ENCODE measurements at places on chromosomes 7 and 10.

- DNase-seq = no peak
These were observed 5.8 kb downstream of the CLCN1 start for GRCh38 chr7:143321734-143322133.

DNA sequence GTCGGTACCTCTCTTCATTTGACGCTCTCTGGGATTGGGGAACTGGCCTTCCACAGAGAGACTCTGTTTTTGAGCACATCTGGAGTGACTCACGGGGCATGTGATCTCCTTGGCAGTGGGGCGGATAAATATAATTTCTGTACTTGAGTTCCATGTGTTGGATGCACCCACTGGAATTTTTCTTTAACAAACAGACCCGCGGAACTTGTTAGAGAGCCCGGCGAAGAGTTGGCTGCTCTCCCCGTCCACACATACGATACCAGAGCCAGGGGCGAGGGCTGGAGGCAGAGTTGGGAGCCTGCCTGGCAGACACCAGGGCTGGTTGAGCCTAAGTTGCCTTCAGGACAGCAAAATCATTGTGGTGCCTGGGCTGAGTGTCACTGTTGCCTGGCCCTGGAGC is at the start of gene FAM180A:
TSS of gene FAM180A (minus strand) at position 44 of the 400 bp plus-strand sequence. CDS start 233 bp downstream, outside the sequence.
- DNase-seq = no peak

DNA sequence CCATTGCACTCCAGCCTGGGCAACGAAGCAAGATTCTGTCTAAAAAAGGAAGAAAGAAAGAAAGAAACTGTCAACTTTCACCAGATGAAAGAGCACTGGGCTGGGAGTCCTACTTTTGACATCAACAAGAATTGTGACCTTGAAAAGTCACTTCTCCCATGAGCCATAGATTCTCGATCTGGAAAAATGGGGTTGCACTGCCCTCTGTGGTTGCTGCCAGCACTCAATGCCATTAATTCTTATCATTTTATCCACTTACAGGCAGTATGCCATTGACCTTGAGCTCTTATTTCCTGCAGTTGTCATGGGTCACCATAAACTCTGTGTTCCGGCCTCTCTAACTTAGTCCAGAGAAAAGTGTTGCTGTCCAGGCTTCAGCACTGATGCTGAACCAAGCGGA is 137.2 kb downstream of the NOC3L start:
- DNase-seq = peak; percentile 4

GRCh38 chr7:23205577-23205908 is 23.7 kb downstream of the NUP42 start:
- no peak for DNase-seq

- no peak for DNase-seq
These were observed 77.8 kb downstream of the TCF7L2 start for GRCh38 chr10:113027574-113028455.

GRCh38 chr10:4453950-4454349 is 372.1 kb upstream of the AKR1E2 start:
- DNase-seq = no peak

DNA sequence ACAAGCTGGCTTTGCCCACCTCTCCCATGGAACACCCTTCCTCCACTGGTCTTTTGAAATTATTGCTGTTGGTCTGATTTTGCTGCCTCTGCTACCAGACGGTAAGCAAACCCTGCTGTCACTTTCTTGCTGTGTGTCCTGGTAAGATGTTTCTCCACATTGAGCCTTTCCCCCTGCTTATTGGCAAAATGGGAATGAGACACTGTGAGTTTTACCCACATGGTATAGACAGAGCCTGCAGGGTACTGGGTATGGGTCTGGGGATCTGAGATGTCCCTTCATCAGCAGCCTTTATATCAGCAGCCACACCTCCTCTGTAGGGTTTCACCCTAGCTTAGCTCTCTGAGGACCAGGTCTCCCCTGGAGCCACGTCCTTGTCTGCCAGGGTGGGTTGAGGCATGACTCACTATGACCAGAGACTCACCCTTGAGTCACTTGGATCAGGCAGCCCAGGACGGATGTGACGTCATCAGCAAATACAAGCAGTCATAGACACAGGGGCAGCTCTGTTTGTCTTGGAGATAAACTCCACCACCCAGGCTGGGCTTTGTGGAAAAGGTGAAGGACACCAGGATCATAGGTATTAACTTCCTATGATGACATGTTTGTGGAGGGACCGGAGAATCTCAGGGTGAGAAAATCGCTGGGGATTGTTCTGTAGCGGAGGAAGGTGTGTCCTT is 17.9 kb upstream of the BAIAP2L1 start:
- peak; percentile 62 for DNase-seq

DNA sequence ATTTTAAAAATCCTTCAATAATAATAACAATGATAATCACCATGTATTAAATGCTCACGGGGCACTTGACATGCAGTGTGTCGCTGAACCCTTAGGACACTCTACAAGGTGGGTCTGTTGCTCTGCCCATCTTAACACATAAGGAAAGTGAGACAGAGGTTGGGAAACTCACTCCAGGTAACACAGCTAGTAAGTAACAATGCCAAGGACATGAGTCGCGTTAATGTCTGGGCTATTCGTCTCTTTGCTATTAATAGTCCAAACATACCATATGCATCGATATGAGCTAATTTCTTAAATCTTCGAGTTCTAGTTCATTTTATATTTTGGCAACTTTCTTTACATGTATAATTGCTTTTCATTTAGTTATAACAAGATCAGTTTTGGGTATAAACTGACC is 79.5 kb downstream of the BEND7 start:
- DNase-seq = no peak

GRCh38 chr10:69888882-69889584 is 87.3 kb downstream of the COL13A1 start:
- no peak for DNase-seq

DNA sequence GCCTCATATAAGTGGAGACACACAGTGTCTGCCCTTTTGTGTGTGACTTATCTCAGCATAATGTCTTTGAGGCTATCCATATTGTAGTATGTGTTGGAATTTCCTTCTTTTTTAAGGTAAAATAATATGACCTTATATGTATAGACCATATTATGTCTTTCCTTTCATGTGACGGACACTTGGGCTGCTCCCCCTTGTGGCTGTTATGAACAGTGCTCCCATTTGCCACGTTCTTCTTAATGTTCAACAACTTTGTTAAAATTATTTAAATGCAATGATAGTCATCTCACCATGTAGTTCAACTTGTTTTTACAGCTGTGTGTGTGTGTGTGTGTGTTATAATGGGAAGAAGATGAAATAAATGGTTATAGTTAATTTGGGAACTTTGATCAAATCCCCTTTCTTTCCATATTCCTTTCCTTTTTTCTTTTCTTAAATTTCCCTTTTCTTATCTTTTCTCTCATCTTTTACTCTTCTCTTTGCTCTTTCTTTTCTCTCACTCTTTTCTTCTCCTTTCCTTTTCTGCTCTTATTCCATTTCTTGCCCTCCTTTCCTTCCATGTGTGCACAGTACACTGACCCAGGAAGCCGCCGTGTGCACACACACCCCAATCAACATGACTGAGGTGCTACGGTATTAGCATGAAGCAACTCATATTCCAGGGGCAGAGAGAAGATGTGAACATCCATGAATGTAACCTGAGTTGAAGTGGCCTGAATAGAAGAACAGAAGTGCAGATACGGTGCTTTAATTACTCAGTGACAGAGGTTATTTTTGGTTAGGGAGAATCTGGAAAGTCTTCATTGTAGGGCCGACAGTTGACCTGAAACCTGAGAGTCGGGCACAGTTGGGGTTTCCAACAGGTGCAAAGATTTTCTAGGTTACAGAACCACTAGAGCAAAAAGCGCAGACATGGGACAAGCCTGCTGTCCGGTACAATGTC is 596.6 kb downstream of the SDK1 start:
- peak; percentile 58 for DNase-seq

DNA sequence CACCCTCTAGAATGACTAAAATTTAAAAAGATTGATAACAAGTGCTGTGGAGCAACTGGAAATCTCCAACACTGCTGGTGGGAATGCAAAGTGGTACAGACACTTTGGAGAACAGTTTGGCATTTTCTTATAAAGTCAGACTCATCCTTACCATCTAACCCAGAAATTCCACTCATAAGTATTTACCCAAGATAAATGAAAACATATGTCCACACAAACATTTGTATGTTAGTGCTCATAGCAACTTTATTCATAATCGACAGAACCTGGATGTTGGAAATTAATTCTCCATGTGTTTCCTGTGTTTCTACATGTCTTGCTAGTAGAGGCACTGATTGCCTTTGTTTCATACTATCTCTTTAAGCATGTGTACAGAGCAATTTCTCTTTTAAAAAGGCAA is 282.4 kb downstream of the AHR start:
- no peak for DNase-seq

- no peak for DNase-seq
These were observed 117.9 kb downstream of the SND1 start for GRCh38 chr7:127769696-127770400.

GRCh38 chr7:112495156-112495788 is 14.5 kb downstream of the LSMEM1 start:
- DNase-seq = no peak

DNA sequence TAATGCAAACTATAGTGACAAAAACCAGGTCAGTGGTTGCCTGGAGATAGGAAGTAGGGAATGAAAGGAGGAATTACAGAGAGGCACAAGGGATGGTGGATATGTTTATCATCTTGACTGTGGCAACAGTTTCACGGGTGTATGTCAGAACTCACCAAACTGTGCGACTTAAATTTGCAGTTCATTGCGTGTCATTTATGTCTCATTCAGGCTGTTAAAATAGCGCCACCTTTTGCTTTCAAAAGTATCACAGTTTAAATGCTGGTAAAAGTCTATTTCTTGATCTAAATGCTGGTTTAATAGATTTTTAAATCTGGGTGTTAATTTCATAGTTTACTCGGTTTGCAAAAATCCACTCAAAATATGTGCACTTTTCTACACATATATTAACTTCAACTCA is 51.0 kb downstream of the PTTG1IP2 start:
- DNase-seq = no peak

DNA sequence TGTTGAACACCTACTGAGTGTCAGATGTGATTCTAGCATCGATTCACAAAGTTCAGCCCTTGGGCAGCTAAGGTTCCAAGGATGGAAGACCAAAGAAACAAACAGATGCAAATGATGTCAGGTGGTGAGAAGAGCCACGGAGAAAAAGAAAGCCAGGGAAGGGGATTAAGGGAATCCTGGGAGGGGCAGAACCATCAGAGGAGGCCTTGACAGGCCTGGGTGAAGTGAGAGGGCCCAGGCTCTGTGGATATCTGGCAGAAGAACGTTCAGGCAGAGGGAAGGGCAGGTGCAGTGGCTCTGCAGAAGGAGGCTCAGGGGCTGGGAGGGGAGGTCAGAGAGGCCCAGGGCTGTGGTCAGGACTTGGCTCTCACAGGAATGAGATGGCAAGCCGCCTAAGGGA is 90.4 kb downstream of the C10orf105 start:
- no peak for DNase-seq

DNA sequence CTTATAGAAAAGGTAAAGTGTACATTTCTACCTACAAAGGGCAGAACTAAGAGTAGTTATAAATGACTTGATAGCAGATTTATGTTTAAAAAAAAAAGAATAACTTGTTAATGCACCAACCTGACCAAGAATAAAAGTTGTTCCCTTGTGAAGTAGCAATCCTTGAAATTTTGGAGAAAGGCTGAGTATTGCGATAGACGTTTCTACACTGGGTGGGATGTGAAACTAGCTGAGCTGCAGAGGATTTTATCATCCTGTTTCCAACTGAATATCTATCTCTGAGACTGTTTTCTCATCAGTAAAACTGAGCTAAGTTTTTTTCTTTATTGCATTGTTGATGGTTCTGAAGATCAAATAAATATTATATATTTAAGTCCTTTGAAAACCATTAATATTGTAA is 14.6 kb downstream of the MDFIC start:
- DNase-seq = no peak

Data from activated CD4-positive, alpha-beta T cell treated with anti-CD3 and anti-CD28 coated beads for 48 hours (primary cell).